H54 (cell line): ENCODE measurements at places on chromosomes 5 and 9.

DNA sequence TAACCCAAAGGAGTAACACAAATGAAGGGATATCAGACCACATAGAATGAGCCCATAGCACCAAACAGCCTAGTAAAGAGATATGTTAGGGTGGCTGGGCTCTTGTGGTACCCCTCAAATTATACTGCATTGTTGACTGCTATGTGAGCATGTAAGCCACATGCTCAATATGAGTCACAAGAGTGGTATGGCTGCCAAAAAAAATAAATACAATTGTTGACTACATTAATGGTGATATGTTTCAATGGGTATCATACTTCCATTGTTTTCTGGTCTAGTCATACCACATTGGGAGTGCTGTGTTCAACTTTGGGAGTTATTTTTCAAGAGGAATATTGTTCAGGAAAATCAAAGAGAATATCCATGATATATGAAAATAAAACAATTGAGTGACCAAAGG, 162.4 kb upstream of the PIK3R1 start:
- no peak for DNase-seq

DNA sequence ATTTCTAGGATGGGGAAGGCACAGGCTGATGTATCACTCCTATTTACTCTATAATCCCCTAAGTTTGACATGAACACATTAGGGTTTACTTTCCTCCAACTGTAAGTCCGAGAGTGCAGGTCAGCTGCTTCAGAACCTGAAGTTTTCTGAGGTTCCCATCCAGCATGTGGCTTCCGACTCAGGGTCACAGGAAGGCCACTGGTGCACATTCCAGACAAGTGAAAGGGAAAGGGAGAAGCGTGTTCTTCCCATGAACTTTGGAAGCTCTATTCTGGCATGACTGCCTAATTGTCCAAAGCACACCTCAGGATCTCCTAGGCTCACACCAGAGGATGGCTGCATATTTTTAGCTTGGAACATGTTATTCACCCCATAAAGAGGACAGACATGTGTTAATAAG, 602.6 kb downstream of the SEMA5A start:
- DNase-seq: no peak

DNA sequence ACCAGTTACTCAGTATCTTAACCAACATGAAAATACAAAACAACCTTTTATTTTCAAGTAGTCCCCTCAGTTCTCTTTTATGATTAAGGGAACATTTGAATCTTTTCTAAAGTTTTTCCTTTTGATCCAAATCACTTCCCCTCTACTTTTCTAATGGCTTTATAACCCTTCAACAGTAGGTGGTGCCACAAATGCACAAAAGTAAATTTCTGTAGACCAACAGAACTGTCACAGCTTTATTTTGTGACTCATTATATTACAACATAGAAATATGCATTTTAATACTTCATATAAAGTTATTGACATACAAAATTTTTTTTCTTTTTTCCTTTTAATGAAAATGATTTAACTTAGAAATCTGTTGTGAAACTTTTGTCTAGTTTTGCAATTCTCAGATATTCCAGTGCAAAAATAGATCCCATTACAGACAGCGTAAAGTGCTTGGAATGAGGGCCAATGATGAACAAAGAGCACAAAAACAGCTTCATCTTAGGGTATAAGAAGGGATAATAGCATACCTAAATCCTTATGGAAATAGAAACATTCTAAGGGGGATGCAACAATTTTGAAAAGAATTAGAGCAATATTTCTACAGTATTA, 17.0 kb downstream of the NIPSNAP3B start:
- no peak for DNase-seq

DNA sequence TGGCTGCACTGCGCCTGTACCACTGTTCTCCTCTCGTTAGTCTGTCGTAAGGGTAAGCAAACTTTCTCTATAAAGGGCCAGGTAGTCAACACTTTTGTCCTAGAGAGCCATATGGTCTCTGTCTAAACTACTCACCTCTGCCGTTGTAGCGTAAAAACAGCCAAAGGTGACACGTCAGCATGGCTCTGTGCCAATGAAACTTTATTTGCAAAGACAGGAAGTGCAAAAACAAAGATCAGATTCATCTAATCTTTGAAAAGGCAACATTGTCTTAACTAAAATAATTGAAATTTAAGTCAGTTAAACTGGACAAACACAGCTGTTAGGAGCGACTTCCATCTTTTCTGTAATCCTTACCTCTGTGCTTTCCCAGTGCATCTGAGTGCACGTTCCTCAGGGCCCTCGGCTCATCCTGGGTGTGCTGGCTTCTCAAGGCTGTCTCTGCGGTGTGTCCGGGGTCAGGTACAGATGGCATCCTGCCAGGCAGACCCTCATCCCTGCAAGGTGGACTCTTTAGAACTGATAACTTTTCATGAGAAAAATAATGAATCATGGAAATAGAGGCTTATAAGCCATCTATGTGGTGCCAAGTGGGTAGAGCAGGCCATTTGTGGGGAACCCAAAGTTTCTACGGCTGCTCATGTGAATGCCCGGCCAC, 35.2 kb upstream of the IRX4 start:
- no peak for DNase-seq

DNA sequence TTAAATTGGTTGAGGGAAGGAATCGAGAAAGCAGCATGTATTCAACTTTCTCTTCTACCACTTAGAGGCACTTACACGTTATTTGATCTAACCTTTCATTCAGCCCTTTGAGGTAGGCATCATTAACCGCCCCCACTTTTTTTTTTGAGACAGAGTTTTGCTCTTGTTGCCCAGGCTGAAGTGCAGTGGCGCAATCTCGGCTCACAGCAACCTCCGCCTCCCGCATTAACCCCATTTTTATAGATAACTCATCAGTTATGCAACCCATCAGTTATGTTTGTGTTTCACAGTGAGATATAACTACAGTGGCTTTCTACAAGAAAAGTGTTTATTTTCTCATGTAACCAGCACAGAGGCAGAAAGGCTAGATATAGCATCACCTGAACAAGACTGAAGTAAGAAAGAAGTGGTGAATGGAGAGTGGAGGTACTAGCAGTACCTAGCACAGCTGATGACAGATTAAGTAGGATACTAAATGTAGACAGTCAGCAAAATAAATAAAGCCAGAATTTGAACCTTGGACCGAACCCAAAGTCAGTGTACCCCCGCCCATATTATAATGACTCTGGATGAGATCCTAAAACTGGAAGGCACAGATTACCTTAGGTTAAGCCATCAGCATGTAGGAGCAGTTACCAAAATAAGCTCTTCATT, 91.2 kb downstream of the PJA2 start:
- DNase-seq: no peak

GRCh38 chr5:53766673-53767072, 206.2 kb downstream of the NDUFS4 start:
- DNase-seq: no peak

- no peak for DNase-seq
These were observed 61.6 kb downstream of the CDH6 start for GRCh38 chr5:31255041-31255440.

GRCh38 chr5:76717222-76718083, 1.5 kb downstream of the F2R start:
- DNase-seq: no peak

GRCh38 chr5:168826246-168826725, 247.1 kb upstream of the PANK3 start:
- no peak for DNase-seq

GRCh38 chr5:171978519-171978918, 27.9 kb downstream of the FBXW11 start:
- no peak for DNase-seq

DNA sequence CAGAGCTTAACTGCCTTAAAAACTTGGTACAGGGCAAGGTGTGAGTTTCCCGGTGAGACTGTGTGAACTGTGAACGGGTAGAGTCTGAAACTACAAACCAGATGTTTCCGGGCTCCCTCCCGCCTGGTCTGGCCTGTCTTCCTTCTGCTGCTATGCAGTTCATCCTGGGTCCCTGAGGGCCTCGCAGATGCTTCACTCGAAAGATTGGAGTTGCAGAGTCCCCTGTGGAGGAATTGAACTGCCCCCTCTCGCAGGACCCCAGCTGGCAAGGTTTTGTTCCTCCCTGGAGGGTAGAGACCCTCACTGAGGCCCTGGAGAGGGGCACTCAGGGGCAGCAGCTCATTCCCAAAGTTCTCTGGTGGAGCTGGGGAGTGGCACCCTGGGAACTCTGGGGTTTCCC, 533 bp downstream of the DCANP1 start:
- no peak for DNase-seq

- no peak for DNase-seq
These were observed 59.6 kb upstream of the MAN2A1 start for GRCh38 chr5:109630093-109630492.

DNA sequence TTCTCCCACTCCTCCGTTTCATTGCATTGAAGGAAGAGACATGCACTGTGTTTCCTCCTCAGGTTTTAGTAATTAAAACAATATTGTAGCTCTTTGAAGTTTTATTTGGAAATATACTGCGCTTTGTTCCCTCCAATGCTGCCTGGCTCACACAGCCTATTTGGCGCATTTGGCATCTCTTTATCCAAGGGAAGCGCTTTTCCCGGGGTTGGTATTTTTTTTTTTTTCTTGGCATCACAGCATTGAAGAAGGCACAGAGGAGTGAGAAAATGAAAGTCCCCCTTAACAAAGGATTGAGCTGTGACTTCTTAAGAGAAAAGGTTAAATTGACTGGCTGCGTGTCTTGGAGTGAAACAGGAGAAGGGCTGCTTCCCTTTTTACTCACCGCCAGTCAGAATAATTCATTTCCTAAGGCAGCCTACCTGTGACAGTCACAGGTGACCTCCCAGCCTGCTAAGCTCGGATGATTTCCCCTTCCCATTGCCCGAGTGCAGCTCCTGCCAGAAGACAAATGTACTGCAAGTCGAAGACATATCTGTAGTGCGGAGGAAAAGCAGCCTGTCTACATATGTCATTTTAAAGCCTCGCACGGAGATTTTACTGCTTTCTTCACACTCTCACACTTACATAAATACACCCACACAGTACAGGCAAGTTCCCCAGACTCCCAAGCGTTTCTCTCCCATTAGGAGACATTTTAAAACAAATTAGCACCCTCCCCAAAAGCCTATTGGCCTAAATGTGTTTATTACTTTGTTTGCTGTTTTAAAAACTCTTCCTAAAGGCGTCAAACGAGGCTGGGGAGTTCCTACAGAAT, 665.5 kb upstream of the ZNF608 start:
- DNase-seq: no peak

GRCh38 chr5:93100428-93100827, 480.6 kb downstream of the NR2F1-AS1 start:
- no peak for DNase-seq
